GM12864 (cell line): ENCODE measurements at places on chromosomes 3 and 15.

GRCh38 chr3:195079636-195080035, 191.3 kb downstream of the XXYLT1 start:
- DNase-seq = no peak

- no peak for DNase-seq
These were observed 147.0 kb downstream of the NECTIN3 start for GRCh38 chr3:111218615-111219014.

- no peak for DNase-seq
These were observed 66.6 kb upstream of the TLE3 start for GRCh38 chr15:70164156-70164900.

DNA sequence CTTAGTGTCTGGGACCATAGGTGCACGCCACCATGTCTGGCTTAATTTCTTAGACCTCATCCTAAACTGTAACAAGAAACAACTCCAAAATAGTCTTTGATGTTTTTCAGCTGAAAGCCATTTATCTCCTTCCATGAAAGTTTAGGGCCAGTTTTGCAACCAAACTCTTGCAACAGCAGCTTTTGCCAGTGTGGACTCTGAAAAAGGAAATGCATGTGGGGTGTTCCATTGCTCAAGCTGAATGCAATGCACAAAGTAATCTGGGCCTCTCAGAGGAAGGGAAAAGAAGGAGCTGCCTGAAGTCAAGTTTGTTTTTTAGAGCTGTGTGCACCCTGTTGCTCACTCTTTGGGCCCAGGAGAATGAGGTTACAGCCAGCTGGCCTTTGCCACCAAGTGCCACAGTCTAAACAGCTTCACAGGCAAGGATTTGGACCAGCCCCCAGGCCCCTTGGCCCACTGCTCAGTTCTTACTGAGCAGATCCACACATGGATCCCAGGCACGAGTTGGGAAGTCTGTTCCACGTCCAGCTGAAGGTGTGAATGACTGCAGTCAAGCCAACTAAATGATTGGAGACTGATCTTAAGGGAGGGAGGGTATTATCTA, 212.3 kb upstream of the LRRFIP2 start:
- DNase-seq = no peak

- DNase-seq = no peak
These were observed 83.8 kb downstream of the SMAD3 start for GRCh38 chr15:67149068-67149772.

DNA sequence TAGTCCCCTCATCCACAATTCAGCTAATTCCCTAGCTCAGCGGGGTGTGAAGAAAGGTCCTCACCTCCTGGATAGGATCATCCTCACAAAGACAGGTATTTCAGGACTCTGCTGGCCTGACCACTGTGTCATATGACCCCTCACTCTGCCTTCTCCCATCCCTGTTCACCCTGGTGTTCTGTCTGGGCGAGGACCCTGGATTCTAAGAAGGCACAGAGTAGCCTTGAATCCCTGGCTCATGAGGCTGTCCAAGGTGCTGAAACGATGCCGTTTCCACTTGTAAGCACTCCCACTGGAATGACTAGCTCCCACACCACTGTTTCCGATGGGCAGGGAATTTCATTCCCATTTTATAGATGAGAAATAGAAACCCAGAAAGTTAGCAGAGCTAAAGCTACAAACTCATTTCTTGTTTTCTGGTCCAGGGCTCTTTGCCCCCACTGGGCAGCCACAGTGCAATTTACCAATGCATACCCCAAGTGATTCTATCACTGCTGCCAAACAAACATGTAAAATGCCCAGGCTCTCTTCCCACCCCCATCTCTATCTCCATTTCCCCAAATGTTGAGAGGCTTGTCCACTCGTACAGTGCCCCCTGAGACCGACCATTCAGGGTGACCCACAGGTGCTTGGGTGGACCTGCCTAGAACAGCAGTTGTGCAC, 83.2 kb downstream of the RAB11A start:
- DNase-seq = no peak

GRCh38 chr3:49600781-49601180, 46.5 kb downstream of the BSN start:
- DNase-seq = no peak

GRCh38 chr15:84023636-84024035, 211.9 kb upstream of the GOLGA6L4 start:
- DNase-seq = peak; percentile 15

GRCh38 chr3:97778152-97778551, 13.6 kb downstream of the ARL6 start:
- DNase-seq = no peak

- DNase-seq = no peak
These were observed 728.4 kb upstream of the GOLIM4 start for GRCh38 chr3:168824107-168824506.

- DNase-seq = no peak
These were observed 207.5 kb upstream of the NR2F2 start for GRCh38 chr15:96123028-96123400.

- DNase-seq = no peak
These were observed 47.4 kb upstream of the SMAD3 start for GRCh38 chr15:67018026-67018425.
